ENCODE measurements at places on chromosomes 4 and X. TPM values are rescaled to one million over a fixed set of nuclear protein-coding genes. Genes with fewer than 3 reads are reported as not detected.

DNA sequence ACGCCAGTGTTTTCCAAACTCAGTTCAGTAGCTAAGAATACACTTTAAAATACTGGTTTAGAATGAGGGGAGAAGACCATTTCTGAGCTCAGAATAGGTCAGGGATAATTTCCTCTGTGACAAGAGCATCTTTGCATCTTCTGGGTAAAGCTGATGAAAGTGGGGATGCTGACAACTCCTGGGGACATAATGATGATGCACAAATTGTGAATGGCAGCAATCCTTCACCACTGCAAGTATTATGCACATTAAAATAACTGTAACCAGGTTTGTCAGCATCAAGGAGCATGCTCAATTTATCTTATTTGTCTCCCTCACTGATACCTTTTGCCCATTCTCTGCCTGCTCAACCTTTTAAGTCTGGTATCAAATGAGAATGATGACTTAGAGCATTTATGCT is 248.2 kb downstream of the EPHA5 start:
- DNase-seq = no peak

- no peak for DNase-seq
Measured at GRCh38 chr4:138003248-138003647, 238.9 kb downstream of the SLC7A11 start.

GRCh38 chr4:113725963-113726362 is 35.6 kb downstream of the CAMK2D start:
- DNase-seq = no peak

DNA sequence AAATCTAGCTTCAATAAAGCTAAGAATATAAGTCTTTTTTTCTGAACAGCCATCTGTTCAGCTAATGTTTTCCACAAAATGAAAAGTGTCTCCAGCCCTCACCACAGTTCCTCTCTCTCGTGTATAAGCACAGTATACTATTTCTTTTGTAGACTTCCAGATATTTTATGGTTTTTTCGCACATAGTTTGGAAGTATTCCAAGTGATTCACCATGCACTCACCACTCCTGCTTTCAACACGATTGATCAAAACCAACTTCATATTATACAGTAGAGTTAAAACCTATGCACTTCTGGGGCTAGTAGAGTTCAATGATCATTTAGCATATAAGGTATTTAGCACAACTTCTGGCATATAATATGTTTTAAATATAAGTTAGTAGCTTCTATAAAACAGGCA is 105.8 kb upstream of the DCAF12L1 start:
- DNase-seq = no peak

DNA sequence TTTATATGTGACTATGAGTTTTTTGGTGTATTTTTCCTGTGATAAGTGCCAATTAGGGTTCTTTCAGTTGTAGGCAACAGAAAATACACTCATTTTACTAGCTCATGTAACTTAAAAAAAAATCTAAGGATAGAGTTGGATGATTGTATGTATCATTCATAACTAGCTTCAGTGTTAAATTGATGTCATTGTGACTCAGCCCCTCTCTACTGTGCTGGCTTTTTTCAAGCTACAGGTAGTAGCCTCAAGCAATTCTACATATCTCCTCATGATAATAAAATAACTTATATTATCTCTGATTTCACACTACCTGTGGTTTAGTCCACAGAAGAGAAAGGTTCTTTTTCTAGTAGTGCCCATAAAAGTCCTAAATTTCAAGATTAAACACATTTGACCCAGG is 11.9 kb downstream of the WDR17 start:
- DNase-seq = no peak

- DNase-seq = no peak
Measured at GRCh38 chr4:65658117-65658516, 12.2 kb downstream of the EPHA5 start.

DNA sequence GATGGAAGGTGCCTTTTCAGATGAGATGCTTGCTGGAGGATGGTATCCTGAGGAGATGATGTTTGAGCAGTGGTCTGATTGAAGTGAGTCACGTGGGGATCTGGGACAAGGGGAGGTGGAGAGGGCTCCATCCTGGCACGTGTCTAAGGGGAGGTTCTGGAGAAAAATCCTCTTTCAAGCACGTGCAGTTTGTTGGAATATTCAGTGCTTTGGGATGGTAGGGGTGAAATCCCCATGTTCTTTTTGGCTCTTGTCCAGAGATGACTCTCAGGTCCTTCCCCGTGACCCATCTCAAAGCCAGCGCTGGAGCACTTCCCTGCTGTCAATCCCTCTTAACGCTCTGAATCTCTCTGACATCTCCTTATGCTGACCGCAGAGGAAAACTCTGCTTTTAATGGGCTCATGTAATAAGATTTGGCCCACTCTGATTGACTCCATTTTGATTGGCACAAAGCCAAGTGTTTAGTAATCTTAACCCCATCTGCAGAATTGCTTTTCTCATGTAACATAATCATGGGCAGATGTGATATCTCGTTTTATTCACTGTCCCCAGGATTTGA is 10.8 kb upstream of the KLKB1 start:
- no peak for DNase-seq

DNA sequence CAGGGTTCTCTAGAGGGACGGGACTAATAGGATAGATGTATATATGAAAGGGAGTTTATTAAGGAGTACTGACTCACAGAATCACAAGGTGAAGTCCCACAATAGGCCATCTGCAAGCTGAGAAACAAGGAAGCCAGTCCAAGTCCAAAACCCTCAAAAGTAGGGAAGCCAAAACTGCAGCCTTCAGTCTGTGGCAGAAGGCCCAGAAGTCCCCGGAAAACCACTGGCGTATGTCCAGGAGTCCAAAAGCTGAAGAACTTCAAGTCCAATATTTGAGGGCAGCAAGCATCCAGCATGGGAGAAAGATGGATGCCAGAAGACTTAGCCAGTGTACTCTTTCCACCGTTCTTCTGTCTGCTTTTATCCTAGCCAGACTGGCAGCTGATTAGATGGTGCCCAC is 227.2 kb downstream of the KCTD8 start:
- no peak for DNase-seq

GRCh38 chrX:49282647-49283011 is 13.0 kb downstream of the PPP1R3F start:
- DNase-seq = no peak

DNA sequence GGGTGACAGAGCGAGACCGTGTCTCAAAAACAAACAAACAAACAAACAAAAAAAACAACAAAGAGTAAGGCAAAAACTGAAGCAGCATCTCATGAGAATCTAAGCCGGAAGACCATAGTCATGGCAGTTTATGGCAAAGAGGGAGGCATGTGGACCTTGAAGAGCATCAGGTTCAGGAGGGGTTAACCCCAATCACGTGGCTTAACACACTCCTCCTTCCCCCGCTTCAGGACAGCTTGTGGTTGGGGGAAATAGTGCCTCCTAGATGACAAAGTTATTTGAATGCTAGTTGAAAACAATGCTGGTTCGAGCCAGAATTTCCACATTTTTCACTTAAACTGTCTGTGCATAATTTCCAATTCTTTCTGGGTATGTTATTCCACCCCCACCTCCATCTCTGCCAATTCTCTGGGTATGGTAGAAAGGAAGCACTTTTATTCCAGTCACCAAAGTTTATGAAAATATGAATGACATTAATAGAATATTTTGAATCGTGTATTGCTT is 11.7 kb upstream of the MAP7D3 start:
- no peak for DNase-seq

- DNase-seq = no peak
Measured at GRCh38 chr4:151025759-151026158, 10.7 kb upstream of the LRBA start.

DNA sequence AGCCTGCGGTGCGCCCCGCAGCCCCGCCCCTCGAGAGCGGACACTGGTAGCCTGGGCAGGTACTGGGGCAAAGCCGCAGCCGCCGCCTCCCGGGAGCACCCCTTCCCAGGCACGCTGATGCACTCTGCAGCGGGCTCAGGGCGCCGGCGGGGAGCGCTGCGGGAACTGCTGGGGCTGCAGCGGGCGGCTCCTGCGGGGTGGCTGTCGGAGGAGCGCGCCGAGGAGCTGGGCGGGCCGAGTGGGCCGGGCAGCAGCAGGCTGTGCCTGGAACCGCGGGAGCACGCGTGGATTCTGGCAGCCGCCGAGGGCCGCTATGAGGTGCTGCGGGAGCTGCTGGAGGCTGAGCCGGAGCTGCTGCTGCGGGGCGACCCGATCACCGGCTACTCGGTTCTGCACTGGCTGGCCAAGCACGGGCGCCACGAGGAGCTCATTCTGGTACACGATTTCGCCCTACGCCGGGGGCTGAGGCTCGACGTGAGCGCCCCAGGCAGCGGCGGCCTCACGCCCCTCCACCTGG is 401 bp downstream of the SOWAHD start:
- DNase-seq = no peak

Gene PCDH18
- total RNA-seq = 13.7 TPM

- DNase-seq = no peak
Measured at GRCh38 chr4:155908187-155909139, 5.0 kb downstream of the TDO2 start.

GRCh38 chrX:69211701-69212100 is 46.4 kb upstream of the PJA1 start:
- no peak for DNase-seq

DNA sequence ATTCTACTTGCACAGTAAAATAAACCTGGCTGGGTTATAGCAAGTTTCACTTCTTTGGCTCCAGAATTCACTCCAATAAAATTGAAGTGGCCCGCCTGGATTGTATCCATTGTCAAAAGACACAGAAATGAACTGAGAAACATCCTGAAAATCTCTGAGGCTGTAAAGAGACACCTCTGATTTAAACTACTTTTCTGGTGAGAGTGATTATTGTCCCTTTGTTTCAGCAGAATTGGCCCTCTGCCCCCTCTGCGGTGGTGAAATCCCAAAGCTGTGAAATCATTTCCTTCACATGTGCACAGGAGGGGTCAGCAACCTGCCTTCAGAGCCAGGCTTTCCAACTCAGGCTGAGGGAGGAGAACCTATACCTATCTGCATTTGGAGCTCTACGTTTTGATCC is 23.0 kb downstream of the GAB3 start:
- DNase-seq = no peak

GRCh38 chr4:13526658-13527057 is 17.6 kb downstream of the NKX3-2 start:
- no peak for DNase-seq

Gene BEX5
- 3.7 TPM for total RNA-seq

Gene CT83
- not detected for total RNA-seq

DNA sequence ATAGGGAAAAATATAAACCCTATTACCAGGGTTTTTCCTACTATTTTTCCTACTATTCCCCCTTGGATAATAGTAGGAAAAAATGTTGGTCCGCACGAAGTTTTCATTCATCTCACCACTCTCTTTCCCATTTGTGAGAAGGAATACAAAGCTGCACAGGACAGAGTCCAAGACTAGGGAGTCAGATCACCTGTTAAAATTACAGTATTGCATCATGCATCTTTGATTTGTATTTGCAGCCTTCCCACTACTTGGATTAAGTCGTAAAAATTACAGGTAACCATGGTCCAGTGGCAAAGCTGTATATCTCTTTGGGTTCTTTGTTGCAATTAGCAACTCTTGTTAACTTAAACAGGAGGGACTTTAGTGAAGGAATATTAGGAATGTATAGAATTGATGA is 121.5 kb downstream of the FNIP2 start:
- DNase-seq = no peak

Gene NAA11
- total RNA-seq = not detected

DNA sequence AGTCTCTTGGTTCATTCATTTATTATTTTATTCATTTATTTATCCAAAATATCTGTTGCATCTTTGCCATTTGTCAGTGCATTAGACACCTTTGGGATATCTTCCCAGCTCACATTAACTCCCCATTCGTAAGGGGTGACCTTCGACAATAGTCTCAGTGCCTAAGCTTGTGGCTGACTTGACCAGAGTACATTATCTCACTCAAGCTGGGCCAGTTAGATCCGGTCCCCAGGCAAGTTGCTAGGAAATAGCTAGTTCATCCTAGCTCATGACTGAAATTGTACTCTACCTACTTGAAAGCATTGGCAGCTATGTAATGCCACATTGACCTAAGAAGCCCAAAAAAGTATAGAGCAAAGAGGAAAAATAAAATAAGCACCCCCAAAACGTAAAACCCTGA is 165.3 kb downstream of the FBXO8 start:
- DNase-seq = no peak

GRCh38 chr4:94533405-94534223 is 81.9 kb downstream of the PDLIM5 start:
- no peak for DNase-seq

- no peak for DNase-seq
Measured at GRCh38 chrX:76893930-76894329, 466.4 kb downstream of the MAGEE1 start.

Gene CYSLTR1
- 3.8 TPM for total RNA-seq

Gene ZCCHC4
- total RNA-seq = 14.2 TPM

GRCh38 chr4:4456351-4456750 is 69.4 kb downstream of the NSG1 start:
- DNase-seq = no peak

- DNase-seq = no peak
Measured at GRCh38 chr4:39716356-39716755, 18.4 kb downstream of the UBE2K start.

DNA sequence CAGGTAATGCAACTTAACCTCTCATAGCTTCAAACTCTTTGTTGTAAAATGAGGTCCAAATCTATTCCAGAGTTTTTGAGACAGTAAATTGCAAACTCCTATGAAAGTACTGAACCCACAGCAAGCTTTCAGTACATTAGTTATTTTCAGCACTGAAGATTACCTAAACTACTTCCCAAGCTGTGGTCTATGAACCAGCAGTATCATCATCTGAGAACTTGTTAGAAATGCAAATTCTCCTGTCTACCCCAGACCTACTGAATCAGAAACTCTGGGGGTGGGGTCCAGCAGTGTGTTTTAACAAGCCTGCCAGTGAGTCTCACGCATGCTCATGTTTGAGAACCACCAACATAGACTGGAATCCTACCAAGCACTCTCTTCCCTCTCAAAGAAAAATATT is 5.7 kb upstream of the CASP6 start:
- DNase-seq = no peak

DNA sequence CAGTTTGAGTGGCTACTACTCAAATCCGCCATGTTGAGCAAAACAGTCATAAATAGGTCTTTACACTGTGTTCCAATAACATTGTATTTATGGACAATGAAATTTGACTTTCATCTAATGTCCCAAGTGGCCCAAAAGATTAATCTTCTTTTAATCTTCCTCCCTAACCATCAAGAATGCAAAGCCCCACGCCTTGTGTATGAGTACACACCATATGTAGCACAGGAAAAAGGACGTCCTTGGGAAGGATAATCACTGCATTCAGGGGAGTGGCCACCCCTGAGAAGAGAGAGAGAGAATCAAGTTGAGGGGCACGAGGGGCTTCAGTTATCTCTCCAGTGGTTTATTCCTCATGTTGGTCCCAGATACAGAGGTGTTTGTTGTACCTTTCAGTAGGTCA is 33.1 kb downstream of the RBM47 start:
- DNase-seq = no peak

GRCh38 chr4:121881158-121881557 is 10.9 kb upstream of the BBS7 start:
- DNase-seq = no peak

- no peak for DNase-seq
Measured at GRCh38 chrX:120741452-120741851, 111.6 kb upstream of the C1GALT1C1 start.

All from ureter (tissue), 1 donor.